ENCODE measurements at places on chromosomes 7 and 10.

- DNase-seq, result no peak
These were observed 16.9 kb upstream of the AKR1E2 start for GRCh38 chr10:4809156-4809555.

DNA sequence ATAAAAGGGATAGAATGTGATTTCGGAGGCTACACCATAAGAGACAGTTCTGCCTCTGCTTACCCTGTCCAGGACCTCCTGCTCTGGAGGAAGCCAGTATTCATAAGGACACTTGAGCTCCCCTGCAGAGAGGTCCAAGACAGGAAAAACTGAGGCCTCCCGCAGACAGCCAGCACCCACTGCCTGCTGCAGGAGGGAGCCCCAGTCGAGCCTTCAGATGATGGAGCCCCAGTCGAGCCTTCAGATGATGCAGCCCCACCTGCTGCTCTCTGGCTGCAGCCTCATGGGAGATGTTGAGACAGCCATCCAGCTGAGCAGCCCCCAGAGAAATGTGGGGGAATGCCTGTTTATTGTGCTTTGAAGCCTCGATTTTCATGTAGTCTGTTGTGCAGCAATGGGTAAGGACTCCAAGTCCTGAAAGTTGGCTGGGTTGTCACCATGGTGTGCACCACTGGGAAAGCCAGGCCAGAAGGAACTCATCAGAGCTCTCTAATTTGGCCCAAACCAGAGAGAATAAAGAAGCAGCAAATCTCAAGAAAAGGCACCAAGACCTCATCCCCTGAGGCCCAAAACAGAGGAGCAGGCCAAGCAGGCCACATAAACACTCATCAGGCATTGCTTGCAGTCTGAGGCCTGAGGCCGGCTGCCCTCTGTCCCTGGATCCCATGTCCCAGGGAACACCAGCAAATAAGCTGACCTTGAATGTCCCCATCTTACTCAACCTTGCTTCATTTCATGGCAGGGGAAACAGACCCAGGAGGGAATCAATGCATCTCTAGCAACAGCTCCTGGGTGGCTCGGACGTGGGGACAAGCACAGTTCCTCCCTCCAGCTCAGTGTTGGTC, 30.9 kb downstream of the CALML5 start:
- no peak for DNase-seq

GRCh38 chr10:88702848-88703597, 3.0 kb upstream of the LIPK start:
- DNase-seq, result peak; percentile 86

GRCh38 chr7:131610007-131610406, 53.6 kb upstream of the PODXL start:
- DNase-seq, result no peak

DNA sequence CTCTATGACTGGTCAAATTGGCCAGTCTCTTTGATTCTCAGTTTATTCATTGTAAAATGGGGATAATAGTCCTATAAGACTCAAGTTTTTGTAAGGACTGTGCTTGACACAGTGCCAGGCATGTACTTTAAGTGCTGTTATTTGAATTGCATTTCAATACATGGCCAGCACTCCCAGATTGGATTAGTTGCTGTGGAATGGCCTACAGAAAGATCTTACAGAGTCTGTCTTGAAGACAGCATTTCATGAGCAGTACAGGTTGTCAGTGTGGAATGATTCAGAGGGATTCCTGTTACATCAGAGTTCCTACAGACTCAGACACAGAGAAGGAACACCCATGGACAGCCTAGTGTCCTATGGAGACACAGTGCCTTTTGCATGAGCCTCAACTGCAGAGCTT, 238.1 kb upstream of the BMPER start:
- peak; percentile 8 for DNase-seq

GRCh38 chr10:95964756-95965155, 57.0 kb downstream of the CC2D2B start:
- DNase-seq, result no peak

DNA sequence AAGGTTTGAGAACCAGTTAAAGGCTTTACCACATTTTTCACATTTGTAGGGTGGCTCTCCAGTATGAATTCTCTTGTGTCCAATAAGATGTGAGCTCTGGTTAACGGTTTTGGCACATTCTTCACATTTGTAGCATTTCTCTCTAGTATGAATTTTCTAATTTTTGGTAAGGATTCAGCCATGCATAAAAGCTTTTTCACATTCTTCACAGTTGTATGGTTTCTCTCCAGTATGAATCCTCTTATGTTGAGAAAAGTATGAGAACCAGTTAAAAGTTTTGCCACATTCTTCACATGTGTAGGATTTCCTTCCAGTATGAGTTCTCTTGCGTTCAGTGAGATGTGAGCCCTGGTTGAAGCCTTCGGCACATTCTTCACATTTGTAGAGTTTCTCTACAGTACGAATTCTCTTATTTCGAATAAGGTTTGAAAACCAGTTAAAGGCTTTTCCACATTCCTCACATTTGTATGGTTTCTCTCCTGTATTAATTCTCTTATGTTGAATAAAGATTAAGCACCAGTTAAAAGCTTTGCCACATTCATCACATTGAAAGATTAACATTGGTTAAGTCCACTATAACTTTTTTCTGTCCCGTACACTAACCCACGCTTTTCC, 33.2 kb upstream of the ZNF479 start:
- no peak for DNase-seq

DNA sequence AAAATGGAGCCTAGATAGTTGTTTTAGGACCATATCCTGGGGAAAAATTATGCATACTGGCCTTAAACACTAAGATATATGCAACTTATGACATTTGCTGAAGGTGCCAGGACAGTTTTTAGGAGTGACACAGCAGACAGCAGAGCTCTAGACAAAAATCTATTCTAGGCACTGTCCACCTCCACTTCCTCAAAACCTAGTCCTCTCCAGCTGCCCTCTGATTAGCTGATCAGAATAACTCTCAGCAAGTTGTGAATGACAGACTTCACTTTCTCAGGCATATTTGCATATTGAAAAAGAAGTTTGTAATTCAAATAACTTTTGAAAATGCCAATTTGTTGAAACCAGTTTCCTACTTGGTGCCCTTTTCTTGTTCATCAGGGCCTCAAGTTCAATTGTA, 152.3 kb upstream of the STEAP4 start:
- no peak for DNase-seq

GRCh38 chr7:105707381-105707780, 126.1 kb upstream of the EFCAB10 start:
- peak; percentile 11 for DNase-seq

GRCh38 chr10:32995751-32996150, 37.7 kb upstream of the ITGB1 start:
- DNase-seq, result no peak

GRCh38 chr7:15433151-15433550, 128.7 kb downstream of the AGMO start:
- DNase-seq, result no peak

DNA sequence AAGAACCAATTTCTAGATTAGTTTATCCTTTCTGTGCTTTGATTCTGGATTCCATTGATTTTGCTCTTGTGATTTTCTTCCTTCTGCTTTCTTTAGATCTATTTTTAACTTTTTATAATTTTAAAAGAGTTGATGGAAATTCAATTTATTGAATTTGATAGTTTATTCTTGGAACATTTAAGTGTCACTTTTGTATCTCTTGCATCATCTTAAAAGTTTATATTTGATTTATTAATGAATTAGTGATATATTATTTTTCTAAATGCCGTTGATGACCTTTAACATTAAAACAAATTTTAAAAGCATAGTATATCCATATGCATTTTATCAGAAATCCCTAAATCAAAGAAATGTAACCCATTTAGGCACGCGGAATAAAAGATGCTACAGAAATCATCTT, 26.9 kb downstream of the DMTF1 start:
- DNase-seq, result no peak

DNA sequence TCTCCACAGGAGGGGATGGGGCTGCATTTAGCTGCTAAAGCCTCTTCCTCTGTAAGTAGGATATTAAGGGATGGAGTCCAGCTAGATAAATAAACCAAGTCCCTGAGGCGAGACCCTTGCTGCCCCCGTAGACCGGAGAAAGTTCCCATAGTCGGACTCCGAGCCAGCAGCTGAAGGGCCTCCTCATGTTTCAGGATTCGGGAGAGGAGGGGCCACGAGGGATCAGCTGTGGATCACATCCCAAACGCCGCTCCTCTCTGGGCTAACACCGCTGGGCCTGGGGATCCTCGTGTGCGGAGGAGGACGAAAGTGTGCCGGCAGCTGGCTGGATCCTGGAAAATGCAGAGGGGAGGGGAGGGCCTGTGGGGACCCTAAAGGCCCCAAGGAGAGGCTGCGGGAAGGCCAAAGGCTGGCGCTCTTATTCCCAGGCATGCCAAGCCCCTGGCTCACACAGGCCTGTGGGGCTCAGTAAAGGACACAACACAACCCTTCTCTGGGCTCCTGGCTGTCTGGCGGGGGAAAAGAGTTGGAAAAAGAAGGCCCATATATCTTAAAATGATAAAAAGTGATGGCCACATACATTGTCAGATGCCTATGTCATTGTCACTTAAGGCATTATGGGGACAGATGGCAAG, 82.5 kb upstream of the TMEM72 start:
- no peak for DNase-seq

GRCh38 chr10:60818134-60818770, 40.0 kb downstream of the CDK1 start:
- DNase-seq, result peak; percentile 90

DNA sequence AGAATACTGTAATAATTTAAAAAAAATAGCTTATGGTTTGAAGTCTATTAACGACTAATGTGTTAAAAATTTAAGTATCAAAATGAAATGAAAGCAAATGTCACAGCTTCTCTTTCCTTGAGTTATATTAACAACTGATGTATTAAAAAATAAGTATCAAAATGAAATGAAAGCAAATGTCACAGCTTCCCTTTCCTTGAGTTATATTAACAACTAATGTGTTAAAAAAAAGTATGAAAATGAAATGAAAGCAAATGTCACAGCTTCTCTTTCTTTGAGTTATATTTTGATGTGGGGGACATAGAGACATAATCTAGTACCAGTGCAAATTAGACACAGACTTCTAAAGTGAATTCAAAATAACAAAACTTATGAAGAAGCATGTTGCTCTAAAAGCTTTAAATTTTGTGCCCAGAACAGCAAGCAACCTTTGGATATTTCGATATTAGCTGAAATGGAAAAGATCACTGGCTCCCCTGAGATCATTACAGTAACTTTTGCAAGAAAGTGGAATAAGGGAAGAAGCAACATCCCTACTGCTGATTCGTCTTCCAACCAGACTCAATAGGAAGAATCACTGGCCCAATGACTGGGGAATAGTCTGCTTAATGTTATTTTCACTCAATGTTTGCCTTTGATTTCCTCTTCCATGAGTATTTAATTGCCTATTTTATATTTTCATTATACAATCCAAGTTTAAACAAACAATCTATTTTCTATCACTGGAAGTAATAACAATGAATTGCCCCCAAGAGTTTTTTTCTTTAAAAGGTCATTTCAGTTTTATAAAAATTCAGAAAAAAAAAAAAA, 8.0 kb downstream of the SKAP2 start:
- no peak for DNase-seq

DNA sequence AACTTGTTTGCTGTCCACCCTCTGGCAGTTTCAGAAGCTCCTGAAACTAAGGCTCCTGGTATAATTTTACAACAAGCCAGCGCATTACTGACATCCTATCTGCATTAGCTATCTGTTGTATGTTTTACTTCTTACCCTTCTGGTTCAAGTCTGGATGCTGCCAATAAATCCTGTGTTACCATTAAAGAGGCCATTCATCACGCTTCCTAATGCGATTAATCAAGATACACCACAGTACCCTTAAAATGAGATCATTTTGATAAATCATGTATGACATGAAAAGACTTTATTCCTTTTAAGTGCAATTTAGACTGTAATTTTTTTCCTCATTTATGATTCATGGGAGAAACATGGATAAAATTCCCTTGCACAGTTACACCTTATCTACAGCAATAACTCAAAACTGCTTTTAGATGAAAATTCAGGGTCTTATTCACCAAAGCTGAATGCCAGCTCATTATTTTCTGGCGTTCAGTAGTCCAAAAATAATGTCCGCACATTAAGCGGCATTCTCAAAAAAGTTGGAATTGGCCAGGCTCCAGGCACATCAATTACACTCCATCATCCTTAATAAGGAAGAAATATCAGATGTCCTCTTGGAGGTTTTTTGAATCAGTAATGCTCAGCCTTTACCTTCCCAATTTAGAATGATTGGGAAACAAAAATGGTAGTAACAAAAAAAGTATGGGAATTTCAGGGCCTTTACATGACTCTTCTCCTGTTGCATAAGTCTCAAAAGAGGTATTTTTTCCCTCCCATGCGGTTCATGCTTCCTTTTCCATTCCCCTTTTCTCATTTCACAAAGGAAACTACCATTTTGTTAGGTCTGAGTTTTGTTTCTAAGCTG, 878.5 kb downstream of the LRMDA start:
- peak; percentile 98 for DNase-seq

DNA sequence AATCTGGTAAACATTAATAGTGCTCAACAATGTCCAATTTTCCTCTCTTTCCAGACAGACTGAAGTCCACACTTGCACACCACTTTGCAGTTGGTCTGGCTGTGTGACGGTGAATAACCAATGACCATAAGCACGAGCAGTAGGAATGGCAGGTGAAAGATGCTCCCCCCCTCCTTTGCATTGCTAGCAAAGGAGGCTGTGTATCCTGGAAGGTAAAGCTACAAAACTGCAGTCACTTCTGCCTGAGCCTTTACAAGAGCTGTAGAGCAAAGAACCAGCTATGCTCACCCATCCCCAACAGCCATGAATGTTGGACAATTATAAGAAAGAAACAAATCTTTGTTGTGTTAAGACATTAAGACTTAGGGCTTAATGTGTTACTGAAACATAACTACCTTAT, 178.0 kb downstream of the IPMK start:
- DNase-seq, result no peak

DNA sequence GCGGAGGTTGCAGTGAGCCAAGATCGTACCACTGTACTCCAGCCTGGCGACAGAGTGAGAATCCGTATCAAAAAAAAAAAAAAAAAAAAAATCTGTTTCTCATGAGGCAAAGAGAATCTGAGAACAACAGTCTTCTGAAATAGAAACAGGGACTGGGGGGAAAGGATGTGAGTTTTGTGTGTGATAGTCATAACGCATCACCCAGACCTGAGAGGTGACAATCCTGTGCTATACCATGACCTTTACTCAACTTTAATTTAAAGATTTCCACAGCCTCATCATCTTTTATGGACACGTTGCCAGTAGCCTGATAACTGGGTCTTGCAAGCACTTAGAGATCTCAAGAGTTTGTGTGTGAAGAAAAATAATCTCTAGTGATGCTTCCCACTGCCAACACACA, 2.3 kb downstream of the ATXN7L1 start:
- no peak for DNase-seq

DNA sequence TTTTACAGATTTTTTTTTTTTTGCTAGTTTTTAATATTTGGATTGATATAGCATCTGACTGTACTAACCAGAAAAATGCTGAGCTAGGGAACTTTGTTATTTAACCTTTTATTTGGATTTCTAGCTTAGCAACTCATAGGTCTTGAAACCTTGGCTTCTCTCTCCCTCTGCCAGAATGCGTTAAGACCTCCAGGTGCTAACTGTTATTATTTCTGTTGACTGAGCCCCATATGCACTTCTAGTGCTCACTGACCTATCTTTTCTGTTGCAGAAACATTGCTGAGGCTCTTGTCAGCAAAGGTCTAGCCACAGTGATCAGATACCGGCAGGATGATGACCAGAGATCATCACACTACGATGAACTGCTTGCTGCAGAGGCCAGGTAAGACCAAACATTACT, 143.6 kb downstream of the LRRC4 start:
- DNase-seq, result no peak

GRCh38 chr7:149831741-149832219, 6.4 kb upstream of the ZNF862 start:
- no peak for DNase-seq
